ENCODE measurements at places on chromosomes 6 and 20.

DNA sequence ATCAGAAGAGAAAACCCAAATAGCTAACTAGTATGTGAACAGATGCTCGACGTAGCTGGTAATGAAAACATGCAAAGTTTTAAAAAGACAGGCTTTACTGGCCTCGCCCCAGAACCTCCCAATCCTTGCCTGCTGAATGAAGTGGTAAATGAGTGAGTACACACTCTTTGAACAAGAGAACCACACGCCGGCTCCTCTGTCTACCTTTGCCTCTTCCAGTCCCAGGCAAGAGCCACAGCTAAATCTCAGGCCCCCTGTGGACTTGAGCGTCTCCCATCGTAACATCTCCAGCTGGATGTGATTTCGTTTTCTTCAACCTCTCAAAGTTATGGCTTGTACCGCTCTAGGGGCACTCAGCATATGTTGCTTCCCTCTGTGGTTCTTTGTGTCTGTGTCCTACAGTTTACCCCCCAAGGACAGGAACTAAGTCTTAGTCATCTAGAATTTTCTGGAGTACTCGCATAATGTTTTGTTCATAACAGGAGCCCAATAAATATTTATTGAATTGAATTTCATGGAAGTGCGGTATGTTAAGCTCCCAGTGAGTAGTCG is 153.2 kb upstream of the TAB2 start:
- no peak for DNase-seq

DNA sequence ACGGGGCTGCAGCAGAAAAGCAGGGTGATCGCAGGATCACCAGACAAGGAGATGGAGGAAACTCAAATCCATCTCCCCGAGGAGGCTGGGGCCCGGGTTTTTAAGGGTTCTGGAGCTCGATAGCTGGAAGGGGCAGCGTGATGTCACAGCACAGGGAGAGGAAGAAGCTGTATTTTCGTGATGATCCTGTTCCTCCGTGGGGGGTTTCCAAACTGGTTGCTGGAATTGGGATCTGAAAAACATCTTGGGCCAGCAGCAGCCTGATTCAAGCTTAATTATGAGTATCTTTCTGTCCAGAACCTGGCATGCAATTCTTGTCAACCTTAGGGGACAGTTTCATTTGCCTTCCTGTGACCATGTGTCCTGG is 4.1 kb downstream of the CST7 start:
- DNase-seq, result no peak

- no peak for DNase-seq
Observed at GRCh38 chr6:52517502-52518278, 59.2 kb downstream of the TRAM2 start.

DNA sequence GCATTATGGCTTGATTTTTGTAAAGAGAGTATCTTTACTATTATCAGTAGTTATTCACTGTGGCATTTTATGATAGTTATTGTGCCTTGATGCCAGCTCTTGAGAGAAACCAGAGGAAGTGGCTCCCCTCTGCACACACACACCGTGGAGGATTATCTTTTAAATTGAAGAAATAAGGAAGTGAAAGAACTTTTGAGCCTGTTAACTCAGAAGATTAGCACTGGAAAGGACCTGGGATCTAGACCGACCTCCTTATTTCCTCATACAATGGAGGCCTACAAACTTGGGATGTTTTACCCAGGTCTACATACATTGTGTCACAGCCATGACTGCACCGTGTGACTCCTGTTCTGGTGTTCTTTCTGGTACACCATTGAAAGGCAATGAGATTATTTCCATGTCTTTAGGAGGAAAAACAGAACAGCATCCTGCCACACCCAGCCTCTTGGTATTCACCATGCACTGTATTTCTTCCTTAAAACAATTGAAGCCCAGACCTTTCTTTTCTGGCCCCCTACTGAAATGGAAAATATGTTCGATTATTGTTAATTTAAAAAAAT is 40.6 kb downstream of the HECA start:
- DNase-seq, result no peak

DNA sequence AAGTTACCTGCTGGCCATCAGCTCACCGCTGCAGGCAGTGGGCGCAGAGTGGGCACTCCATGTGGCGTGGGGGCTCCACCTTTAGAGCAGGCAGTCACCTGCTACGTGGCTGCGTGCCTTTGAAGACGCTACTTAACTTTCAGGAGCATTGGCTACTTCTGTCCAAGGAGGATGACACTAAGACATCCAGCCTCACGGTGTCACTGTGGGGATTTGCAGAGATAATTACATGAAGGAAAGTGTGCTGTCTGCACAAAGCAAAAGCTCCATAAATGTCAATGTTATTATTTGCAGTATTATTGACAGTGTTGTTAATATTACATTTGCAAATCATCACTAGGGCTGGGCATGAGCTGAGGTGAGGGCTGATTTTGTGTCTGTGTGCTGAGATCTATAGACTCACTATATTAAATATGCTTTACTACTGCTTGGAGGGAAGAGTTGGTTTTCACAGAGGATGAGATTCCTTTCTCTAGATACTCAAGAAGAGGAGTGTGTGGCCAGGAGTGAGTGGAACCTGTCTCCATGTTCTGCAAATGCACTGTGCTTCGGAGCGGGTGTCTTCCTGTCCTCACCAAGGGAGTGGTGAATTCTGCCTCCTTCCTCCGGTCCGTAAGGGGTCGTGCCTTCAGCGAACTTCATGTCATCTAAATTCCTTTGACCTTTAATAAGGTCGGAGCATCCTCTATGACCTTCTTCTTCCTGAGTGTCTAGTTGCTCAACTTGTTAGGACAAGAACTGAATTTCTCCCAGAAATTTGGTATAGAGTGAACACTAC is 165.8 kb upstream of the SYNDIG1 start:
- DNase-seq, result no peak

DNA sequence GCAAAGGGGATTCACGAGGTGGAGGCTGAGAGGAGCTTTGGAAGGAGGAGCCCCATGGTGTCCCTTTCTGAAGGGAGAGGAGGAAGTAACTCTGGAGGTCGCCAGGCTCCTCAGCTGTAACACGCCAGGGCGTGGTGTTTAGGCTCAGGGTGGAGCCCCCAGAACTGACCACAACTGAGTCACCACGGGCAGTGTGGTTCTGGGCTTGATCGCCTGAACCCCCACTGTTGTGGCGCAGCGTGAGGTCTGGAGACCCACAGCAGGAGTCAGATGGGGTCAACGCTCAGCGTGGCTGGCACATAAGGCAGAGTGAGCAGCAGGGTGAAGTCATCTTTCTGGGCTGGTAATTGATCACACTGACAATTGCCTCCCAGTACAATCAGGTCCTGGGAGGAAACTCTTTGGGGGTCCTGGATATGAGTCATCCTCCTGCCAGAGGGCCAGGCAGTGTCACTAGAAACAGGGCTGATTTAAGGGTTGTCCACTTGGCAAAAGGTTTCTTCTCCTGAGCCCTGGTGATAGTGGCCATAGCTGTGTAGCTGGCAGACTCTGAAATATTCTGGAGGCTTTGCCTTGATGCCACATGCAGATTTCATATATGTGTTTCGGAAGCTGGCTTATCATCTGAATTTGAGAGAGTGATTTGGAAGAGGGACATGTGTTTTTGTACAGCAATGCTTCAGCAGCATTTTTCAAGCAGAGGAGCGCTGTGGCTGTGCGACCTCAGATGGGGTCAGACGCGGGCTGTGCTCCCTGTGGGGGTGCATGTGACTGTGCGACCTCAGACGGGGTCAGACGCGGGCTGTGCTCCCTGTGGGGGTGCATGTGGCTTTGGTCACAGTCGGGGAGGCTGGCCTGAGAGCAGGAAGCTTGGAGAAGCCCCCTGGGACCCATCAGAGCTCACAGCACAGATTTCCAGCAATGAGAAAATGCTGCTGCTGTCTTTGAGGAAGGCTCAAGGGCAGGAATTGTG is 50.0 kb downstream of the SYNJ2 start:
- DNase-seq, result no peak

GRCh38 chr20:9993137-9993536 is 41.6 kb upstream of the ANKEF1 start:
- DNase-seq, result no peak

- no peak for DNase-seq
Observed at GRCh38 chr20:41570557-41570956, 47.6 kb downstream of the CHD6 start.

All from activated CD4-positive, CD25-positive, alpha-beta regulatory T cell treated with anti-CD3 and anti-CD28 coated beads, Interleukin-2, amount 50 U/mL, for 16 hours (primary cell).